ENCODE measurements at places on chromosomes 7 and 10.

DNA sequence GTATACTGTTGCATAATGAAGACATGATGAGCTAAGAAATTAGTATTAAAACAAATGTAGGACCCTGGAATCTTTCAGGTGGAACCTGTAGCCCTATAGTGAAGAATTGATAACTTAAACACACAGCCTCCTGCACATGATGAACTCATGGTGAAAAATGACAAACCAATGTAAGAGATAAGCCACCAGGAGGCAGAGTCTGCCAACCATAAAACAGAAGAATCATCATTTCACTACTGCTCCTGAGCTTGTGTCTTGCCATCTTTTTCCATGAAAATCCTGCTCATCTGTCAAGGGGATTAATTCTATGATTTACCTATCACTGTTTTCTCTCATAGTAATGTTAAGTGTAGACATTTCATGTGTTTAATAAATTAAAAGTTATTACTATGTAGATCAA, 363.9 kb downstream of the MALRD1 start:
- DNase-seq = no peak

DNA sequence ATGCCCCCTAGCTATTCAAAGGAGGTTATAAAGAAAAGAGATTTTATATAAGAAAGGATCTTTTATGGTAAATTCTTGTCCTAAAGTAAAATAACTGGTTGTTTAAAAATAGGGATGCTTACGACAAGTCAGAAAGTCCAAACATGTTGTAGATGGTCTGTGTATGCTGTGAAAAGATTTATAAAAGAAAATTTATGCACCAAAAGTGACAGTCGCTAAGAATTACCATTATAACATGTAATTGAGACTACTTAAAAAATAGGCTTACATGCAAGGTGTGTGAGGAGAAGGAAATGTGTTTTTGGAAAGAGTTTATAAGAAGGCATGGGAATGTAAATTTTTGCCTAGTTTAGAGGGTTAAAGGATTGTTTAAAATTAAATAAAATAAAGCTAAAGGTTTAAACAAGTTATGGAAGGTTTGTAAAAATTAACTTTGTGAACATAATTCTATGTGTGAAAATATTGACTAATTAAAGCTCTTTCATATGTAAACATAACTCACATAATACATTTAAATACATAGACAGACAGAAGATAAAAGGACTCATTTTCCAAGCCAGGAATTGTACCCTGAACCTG, 118.5 kb downstream of the LYZL1 start:
- no peak for DNase-seq

GRCh38 chr7:92799446-92800211, 36.7 kb downstream of the CDK6 start:
- no peak for DNase-seq

GRCh38 chr10:25226775-25227682, 52.2 kb downstream of the GPR158 start:
- DNase-seq = no peak

GRCh38 chr10:126455766-126456405, 67.6 kb upstream of the ADAM12 start:
- DNase-seq = no peak

DNA sequence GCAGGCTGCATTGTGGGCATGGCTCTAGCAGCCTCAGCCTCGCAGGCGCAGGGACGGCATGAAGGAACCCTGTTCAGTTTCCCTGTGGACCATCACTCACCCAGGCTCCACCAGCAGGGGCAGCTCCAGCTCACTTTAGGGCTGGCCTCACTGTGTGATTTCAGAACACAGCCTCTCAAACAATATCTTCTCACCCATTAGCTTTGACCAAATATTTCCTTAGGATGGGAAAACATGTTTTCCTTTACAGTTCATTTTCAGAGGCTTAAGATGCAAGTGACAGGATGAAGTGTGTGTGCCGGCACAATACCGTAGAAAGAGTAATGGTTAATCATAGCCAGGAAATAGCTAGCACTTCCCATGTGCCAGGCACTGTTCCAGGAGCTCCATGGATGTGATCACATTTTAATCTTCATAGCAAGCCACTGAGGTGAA, 58.2 kb downstream of the LANCL2 start:
- no peak for DNase-seq

- no peak for DNase-seq
Measured at GRCh38 chr7:6413637-6414036, 34.1 kb downstream of the DAGLB start.

- DNase-seq = no peak
Measured at GRCh38 chr7:133828906-133829305, 298.2 kb upstream of the LRGUK start.

DNA sequence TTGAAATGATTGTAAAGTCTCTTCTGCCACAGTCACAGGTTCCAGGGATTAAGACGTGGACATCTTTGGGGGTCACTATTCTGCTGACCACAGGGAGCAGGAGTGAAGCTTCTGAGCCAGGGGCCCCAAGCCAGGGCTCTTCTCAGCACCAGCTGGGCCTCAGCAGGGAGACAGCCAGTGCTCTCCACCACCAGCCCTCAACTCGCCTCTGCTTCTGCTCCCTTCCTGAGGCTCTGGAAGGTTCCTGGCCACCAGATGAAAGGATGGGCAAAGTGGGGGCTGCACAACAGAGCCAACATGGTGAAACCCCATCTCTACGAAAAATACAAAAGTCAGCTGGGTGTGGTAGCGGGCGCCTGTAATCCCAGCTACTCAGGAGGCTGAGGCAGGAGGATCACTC, 11.2 kb upstream of the CRYGN start:
- no peak for DNase-seq

- DNase-seq = no peak
Measured at GRCh38 chr7:135859538-135859937, 110.9 kb upstream of the FAM180A start.

DNA sequence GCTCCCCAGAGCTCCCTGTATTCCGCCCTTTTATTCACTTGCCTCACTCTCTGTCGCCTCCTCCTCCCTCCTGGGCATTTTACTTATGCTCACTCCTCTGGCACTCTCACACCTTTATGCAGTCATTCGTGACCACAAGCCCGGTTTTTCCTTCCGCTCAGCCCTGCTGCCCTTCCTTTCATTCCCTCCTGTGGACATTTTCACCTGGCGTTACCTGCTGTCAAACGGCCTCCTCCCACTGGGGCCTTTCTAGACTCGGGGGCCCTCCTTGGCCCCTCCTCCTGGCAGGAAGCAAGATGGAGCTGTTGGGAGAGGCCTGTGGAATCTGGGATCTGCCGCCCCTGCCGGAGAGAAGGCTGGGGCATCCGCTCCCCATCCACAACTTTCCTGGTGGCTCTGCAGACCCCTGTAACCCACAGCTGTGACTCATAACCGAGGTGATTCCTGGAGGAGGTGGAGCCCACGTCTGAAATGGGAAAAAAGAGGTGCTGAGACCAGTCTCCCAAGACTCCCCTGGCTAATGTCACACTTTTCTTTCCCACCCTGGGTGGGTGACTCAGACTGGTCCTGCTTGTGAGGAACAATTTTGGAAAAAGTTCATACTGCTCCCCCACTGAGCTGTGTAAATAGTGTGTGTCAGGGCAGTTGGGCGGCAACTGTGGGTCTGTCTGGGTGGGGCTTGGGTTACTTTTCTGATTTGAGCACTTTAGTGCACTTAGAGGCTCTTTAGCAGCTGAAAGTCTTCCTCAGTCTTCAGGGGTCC, 1.2 kb downstream of the VCL start:
- no peak for DNase-seq

DNA sequence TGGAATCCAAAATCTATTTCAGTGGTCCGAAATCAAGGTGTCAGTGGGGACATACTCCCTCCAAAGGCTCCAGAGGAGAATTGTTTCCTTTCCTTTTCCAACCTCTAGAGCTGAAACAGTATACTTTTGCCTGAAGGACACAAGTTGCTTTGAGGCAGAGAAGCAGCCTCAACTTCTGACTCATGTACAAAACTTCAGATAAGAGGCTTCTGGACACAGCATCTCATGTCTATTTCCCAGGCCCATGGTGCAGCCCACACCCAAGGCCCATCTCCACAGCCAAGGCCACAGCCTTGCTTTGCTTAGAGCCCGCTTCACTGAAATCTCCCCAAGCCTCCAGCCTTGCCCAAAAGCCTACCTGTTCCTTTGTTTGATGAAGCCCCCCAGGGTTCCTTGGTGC, 68.9 kb downstream of the ZNF467 start:
- no peak for DNase-seq

- no peak for DNase-seq
Measured at GRCh38 chr10:34200355-34200901, 614.7 kb downstream of the PARD3 start.

- DNase-seq = no peak
Measured at GRCh38 chr10:63133821-63134557, 861 bp downstream of the NRBF2 start.

DNA sequence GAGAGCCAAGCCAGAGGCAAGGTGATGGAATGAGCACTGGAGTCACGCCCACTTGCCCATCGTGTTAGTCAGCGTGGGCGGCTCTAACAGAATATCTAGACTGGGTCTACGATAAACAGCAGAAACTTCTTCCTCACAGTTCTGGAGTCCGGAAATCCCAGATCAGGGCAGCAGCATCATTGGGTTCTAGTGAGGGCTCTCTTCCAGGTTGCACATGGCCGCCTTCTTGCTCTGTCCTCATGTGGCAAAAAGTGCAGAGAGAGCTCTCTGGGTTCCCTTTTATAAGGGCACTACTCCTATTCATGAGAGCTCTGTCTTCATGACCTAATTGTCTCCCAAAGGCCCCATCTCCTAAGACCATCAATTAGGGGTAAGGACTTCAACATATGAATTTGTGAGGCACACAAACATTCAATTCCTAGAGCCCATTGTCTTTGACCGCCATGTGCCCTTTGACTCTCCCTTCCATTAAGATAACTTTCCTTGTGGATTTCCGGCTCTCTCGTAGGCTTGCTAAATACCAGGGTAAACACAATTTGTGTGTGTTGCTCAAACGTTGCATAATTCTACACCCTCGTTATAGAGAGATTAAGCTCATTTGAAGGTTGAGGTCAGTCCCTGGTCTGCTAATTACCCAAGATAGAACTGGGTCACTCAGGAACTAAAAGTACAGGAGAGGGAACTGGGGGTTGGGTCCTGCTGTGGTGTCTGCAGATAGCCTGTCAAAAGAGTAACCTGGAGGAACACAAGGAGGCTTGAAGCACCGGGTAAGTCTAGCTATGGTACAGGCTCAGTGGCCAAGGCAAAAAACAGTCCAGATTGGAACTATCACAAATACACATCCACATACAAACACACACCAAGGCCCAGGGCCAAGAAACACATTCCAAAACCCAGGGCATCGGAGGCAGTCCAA, 28.7 kb upstream of the USP6NL start:
- no peak for DNase-seq

DNA sequence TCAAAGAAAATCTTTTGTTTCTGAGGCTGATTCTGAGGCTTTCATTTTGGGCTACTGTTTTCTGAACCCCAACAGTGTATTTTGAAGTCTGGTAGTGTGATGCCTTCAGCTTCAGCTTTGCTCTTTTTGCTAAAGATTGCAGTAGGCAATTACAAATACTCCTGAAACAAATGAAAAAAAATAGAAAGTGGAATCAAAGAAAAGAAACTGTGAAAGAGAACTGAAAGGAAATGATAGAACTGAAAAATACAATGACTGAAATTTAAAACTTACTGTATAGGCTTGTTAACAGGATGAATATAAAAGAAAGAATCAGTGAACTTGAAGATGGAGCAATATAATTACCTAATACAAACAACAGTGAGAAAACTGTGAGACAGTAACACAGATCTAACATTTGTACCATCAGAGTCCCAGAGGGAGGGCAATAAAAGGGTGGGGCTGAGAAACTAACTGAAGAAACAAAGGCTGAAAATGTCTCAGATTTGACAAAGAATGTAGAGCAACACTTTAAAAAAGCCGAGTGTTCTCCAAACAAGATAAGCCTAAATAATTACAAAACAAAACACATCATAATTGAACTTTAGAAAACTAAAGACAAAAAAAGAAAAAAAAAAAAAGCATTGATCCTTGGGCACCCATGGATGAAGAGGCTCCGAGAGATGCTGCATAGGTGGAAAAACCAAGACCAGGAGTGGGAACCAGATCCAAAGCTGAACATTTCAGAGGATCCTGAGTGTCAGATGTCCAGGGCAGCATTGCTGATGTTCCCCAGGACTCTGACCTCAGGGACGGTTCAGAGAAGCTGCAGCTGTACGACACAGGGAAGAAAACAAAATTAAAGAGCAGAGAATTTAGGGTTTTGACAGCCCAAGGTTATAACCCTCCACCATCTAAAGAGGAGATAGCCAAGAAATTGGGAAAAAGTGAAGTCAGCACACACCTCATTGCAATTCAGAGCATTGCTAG, 223.2 kb upstream of the IGFBP3 start:
- no peak for DNase-seq

- DNase-seq = no peak
Measured at GRCh38 chr10:3213758-3214515, 41.4 kb upstream of the PITRM1 start.

DNA sequence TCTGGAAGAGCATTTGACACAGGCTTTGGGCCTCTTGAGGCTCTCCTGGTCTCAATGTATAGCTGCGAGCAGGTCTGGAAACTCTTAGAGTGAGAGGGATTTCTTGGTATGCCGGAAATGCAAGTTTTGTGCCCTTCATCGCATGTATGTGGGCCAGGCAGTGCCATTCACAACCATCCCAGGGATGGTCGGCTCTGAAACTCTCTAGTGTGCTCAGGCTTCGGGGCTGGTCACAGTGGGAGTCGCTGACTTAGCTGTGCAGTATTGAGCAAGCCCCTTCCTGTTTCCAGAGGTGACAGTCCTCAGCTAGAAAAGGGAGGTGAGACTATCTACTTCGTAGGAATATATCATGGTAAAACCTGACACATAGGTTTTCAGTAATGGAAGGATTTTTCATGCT, 2.0 kb upstream of the AOAH start:
- no peak for DNase-seq

DNA sequence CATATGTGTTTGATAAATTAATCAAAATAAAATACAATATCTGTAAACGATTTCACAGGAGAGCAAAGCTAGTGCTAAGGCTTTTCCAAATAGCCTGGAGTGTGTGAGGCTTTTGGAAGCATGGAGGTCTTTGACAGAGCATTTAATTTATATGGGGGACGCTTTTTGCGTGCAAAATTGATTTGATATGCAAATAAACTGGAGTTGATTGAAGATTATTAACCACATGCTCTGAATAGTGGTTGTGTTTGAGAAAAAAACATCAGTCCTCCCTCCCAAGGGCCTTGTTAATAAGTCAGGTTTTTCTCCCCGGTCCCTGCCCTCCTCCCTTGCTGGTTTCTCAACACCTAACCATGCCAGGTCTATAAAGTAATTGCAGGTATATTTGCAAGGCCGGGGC, 85.1 kb upstream of the FGFR2 start:
- no peak for DNase-seq

Data from bone marrow (tissue), 2 donors.